ENCODE measurements at places on chromosomes 4 and X. TPM values are rescaled to one million over a fixed set of nuclear protein-coding genes. Genes with fewer than 3 reads are reported as not detected.

NWD2 gene
- total RNA-seq, result 0.26 TPM

GALNTL6 gene
- 0.26 TPM for total RNA-seq

IL13RA2 gene
- total RNA-seq, result not detected

XAGE2 gene
- total RNA-seq, result not detected

NAP1L2 gene
- total RNA-seq, result 3.4 TPM

TLL1 gene
- total RNA-seq, result 3.4 TPM

- no peak overlapping the region for H3K27ac ChIP-seq
- H3K36me3 ChIP-seq, result no peaks in the 10 kb centered on the region
- H3K27me3 ChIP-seq, result no peaks in the 10 kb centered on the region
- no peak overlapping the region for H3K4me3 ChIP-seq
- no peaks in the 10 kb centered on the region for H3K4me1 ChIP-seq
Measured at GRCh38 chrX:153625271-153626024, 21.6 kb upstream of the DUSP9 start.

GRCh38 chr4:77332696-77333270, 175.8 kb downstream of the CCNG2 start:
- H3K36me3 ChIP-seq, result no peaks in the 10 kb centered on the region
- no peak overlapping the region for H3K27ac ChIP-seq
- no peaks in the 10 kb centered on the region for H3K4me1 ChIP-seq
- H3K27me3 ChIP-seq, result no peaks in the 10 kb centered on the region

DNA sequence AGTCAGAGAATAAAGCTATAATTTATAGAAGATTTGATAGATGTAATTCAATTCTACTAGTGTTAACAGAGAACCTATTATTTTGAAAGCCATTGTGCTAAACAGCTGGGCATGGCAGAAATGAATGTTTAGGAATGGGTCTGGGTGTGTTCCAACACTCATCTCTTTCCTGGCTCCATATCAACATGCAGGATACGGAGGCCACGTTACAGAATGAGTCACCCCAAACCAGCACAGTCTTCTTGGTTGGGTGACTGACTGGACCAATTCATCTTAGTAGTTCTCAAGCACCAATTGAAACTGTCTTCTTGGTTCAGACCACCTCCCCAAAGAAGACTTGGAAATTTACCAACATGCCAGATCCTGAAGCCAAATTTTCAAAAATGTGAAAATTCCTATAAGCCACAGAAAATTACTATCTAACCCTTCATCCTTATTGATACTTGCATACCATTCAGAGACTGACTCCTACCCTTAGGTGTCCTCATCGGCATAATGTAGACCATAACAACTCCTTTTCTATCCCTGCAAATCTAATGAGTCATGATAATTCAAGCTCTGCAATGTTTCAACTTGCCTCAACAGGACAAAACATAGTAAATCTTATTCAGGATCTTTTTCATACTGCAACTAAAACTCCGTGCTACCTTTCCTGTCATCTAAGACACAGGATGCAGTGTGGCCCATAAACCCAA, 52.0 kb upstream of the ATOH1 start:
- no peaks in the 10 kb centered on the region for H3K27me3 ChIP-seq
- DNase-seq, result no peak
- no peak overlapping the region for H3K27ac ChIP-seq
- no peaks in the 10 kb centered on the region for H3K36me3 ChIP-seq
- no peak overlapping the region for H3K4me3 ChIP-seq

DNA sequence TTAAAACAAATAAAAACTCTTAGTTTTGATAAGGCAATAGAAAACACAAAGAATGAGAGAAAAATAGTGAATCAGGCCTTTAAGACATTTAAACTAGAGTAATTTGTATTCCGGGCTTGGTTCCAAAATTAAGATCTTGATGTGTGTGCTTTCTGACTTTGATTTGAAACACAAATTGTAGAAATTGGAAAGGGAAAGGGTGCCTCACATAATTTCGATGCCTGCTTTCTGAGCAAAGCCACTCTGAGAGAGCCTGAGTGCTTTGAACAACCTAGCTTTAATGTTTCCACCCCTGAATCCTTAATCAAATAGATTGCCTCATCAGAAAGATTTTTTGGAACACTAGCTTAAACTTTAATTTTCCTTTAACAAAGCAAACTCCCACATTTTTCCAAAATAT, 666.8 kb downstream of the PCDH18 start:
- H3K4me3 ChIP-seq, result no peak overlapping the region
- DNase-seq, result no peak
- H3K27ac ChIP-seq, result no peak overlapping the region

- no peaks in the 10 kb centered on the region for H3K4me1 ChIP-seq
- no peaks in the 10 kb centered on the region for H3K36me3 ChIP-seq
- no peaks in the 10 kb centered on the region for H3K27me3 ChIP-seq
- no peak overlapping the region for H3K4me3 ChIP-seq
- no peak for DNase-seq
Measured at GRCh38 chr4:181757910-181758660, 485.1 kb upstream of the TENM3 start.

DNA sequence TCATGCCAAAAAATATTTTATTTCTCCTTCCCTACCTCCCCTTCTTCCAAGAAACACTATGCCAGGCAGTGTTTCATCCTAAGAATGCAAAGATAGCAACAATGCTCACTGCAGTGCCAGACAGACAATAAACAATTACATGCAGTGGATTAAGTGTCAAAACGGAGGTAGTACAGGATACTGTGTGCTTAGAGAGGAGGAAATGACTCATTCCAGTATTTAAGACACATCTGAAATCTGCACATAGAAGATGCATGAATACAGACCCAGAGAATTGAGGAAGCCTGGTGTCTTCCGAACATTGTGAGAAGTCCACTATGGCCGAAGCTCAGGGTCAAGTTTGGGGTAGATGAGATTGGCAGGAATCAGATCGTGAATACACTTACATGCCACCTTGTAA, 326.4 kb downstream of the PPP3CA start:
- H3K27ac ChIP-seq, result no peak overlapping the region
- no peaks in the 10 kb centered on the region for H3K27me3 ChIP-seq
- DNase-seq, result no peak
- H3K4me3 ChIP-seq, result no peak overlapping the region
- no peaks in the 10 kb centered on the region for H3K4me1 ChIP-seq
- H3K36me3 ChIP-seq, result no peaks in the 10 kb centered on the region

- H3K4me3 ChIP-seq, result no peak overlapping the region
- H3K27me3 ChIP-seq, result no peaks in the 10 kb centered on the region
- H3K4me1 ChIP-seq, result no peaks in the 10 kb centered on the region
Measured at GRCh38 chrX:132612821-132613564, 124.2 kb upstream of the MBNL3 start.

DNA sequence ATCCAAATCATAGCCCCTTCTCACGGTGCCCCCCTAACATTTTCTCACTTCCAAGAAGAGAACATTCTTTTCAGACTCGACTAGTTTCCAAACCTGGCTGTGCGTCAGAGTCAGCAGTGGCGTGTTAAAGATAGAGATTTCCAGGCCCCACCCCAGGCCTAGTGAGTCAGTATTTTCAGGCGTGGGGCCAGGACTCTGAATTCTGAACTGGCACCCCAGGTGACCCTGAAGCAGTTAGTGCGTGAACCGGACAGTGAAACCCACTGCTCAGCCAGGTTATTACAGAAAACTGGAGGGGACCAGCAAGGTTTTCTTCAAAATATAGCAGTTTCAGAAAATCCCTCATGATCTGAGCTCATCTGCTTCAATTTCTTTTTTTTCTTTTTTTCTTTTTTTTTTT, 35.0 kb upstream of the BCOR start:
- no peaks in the 10 kb centered on the region for H3K27me3 ChIP-seq
- H3K27ac ChIP-seq, result peak overlapping the region; percentile 12
- DNase-seq, result peak; percentile 75
- no peak overlapping the region for H3K4me3 ChIP-seq
- no peaks in the 10 kb centered on the region for H3K4me1 ChIP-seq

DNA sequence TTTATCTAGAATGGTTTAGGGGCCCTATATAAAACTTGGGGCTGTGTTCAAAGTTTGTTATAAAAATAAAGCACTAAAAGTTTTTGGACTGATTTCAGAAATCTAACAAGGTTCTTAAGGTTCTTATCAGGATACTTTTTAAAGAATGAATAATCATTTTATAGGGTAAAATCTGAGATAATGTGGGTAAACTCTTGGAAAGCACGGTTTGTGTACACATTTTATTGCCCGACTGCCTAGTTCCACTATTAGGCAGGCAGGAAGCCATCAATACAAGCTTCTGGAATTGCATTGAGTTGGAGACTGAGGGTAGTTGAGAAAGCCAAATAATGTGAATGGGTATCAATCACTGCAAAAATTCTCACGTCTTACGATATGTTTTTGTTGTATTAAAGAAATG, 331.0 kb upstream of the PITX2 start:
- H3K4me1 ChIP-seq, result no peaks in the 10 kb centered on the region
- DNase-seq, result no peak
- no peaks in the 10 kb centered on the region for H3K27me3 ChIP-seq
- no peak overlapping the region for H3K27ac ChIP-seq
- H3K4me3 ChIP-seq, result no peak overlapping the region

DNA sequence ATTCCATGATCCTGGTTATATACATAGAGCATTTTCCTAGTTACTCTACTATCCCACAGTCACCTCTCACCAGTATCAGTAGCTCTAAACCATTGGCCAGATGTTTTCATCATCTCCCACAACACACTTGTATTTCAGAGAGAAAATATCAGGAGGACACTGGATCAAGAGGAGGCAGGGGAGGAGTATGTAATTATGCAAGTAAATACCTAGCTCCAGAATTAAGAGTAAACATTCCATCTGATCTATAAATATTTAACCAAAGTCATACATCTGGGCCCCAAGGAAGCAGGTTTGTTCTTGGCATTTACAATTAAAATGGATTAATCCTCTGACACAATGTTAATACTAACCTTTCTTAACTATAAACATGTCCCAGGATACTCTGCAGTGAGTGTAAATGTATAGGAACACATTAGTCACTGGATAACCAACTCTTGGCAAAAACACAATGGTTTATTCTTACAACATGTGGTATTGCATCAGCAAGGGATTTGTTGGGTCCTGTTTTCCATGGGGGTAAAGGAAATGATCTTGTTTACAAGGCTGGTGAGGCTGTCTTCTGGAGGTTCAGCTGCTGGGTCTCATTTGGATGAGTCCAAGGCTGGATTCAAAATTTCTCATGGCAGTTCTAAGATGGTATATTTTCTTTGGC, 170.1 kb downstream of the ATG4A start:
- H3K4me1 ChIP-seq, result no peaks in the 10 kb centered on the region
- no peak overlapping the region for H3K27ac ChIP-seq
- H3K36me3 ChIP-seq, result no peaks in the 10 kb centered on the region
- DNase-seq, result no peak
- no peak overlapping the region for H3K4me3 ChIP-seq

GRCh38 chr4:47640911-47641310, 155.8 kb downstream of the ATP10D start:
- no peaks in the 10 kb centered on the region for H3K4me1 ChIP-seq
- no peaks in the 10 kb centered on the region for H3K36me3 ChIP-seq
- no peak overlapping the region for H3K27ac ChIP-seq
- no peak for DNase-seq
- H3K4me3 ChIP-seq, result no peak overlapping the region

GRCh38 chr4:113692809-113693411, 68.6 kb downstream of the CAMK2D start:
- H3K4me3 ChIP-seq, result no peak overlapping the region
- H3K4me1 ChIP-seq, result no peaks in the 10 kb centered on the region
- no peak for DNase-seq
- no peak overlapping the region for H3K27ac ChIP-seq

DNA sequence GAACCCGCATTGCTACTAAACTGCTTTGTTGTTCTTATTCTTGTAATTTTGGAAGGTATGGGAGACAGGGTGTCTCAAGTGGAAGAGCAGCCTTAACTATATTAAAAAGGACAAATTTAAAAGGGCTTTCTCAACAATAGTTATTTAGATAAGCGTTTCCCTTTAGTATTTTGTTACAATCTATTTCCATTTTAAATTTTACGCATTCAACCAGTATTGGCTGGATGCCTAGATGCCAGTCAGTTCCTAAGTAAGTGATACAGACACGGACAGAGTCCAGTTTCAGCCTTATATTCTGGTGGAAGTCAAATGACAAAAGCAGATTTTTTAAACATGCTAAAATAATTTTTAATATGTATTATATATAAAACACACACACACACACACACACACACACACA, 28.3 kb downstream of the FAT1 start:
- H3K36me3 ChIP-seq, result no peaks in the 10 kb centered on the region
- no peak for DNase-seq
- no peaks in the 10 kb centered on the region for H3K27me3 ChIP-seq
- H3K4me1 ChIP-seq, result peaks cover 52% of the 10 kb centered on the region

Measured in body of pancreas (tissue), 4 donors.